ENCODE measurements at places on chromosomes 3 and 15.

- no peak for DNase-seq
Observed at GRCh38 chr3:127228866-127229265, 35.9 kb downstream of the PRR23E start.

DNA sequence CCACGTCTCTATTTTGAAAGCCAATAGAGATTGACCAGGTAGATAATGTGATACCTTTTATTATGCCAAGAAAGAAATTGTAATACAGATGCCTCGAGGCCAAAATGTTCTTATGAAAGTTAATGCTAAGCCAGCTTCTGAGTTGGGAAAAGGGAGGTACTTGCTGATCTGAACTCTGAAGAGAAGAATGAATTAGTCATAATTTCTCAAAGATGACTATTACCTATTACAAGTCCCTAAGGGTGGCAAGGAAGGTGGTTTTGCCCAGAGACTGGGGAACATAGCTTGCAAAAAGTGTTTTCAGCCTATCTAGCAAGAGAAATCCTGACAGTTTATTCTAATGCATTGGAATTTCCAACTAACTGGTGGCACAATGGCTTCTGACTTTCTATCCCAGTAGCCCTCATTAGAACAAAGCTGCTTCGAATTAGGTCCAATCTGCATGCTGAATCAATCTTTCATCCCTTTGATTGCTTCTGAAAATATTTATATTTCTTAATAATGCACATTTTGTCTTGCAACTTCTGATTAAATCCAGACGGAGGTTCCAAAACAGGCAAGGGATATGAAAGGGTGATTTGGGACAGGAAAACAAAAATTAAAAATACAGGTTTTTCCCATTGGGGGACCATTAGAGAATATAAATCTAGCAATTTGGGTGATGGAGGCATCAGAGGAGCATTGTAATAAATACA, 17.7 kb upstream of the NR2F2 start:
- no peak for DNase-seq

- no peak for DNase-seq
Observed at GRCh38 chr3:166713787-166714186, 666.3 kb downstream of the ZBBX start.

DNA sequence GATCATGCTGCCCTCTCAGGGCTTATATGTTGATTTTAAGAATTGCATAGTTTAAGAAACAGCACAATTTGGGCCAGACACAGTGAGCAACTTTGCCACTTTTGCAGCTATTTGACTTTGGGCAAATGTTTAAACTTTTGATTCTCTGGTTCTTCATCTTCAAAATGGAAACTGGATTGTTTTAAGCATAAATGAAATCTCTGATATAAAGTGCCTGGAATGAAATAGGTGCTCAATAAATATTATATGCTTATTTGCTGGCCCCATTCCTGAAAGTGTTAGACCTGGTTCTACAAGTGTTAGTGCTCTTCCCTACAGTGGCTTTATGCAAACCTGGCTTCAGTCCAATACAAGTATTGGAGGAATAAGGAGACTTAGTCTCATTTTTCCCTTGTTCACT, 33.1 kb upstream of the TSC22D2 start:
- no peak for DNase-seq

GRCh38 chr3:154119951-154120350, 1.2 kb upstream of the ARHGEF26 start:
- no peak for DNase-seq
